ENCODE measurements at places on chromosomes 7 and 10. TPM values are rescaled to one million over a fixed set of nuclear protein-coding genes. Genes with fewer than 3 reads are reported as not detected.

Gene CFAP69
- 1.8 TPM for total RNA-seq

Gene MRC1
- total RNA-seq = 2.4 TPM

Gene HMX2
- total RNA-seq = not detected

Gene SPDYE2B
- not detected for total RNA-seq

Measured in pulmonary artery endothelial cell (primary cell).